ENCODE measurements at places on chromosomes 3 and 15. TPM values are rescaled to one million over a fixed set of nuclear protein-coding genes. Genes with fewer than 3 reads are reported as not detected.

Gene HIGD2B
- not detected for total RNA-seq

Gene CCDC54
- total RNA-seq = not detected

Gene IGDCC3
- not detected for total RNA-seq

Gene SLC27A2
- total RNA-seq = 9.8 TPM

Gene NEK10
- 1.1 TPM for total RNA-seq

- H3K27ac ChIP-seq = no peak overlapping the region
- no peaks in the 10 kb centered on the region for H3K27me3 ChIP-seq
- no peaks in the 10 kb centered on the region for H3K4me1 ChIP-seq
- DNase-seq = no peak
- H3K4me3 ChIP-seq = no peak overlapping the region
- H3K36me3 ChIP-seq = no peaks in the 10 kb centered on the region
Measured at GRCh38 chr15:96790004-96790403, 459.5 kb downstream of the NR2F2 start.

- H3K27ac ChIP-seq = no peak overlapping the region
- no peaks in the 10 kb centered on the region for H3K36me3 ChIP-seq
- H3K4me3 ChIP-seq = no peak overlapping the region
- H3K4me1 ChIP-seq = no peaks in the 10 kb centered on the region
- DNase-seq = no peak
- H3K27me3 ChIP-seq = no peaks in the 10 kb centered on the region
Measured at GRCh38 chr15:36301947-36302346, 277.5 kb upstream of the CDIN1 start.

- peaks cover 46% of the 10 kb centered on the region for H3K4me1 ChIP-seq
- no peak for DNase-seq
- no peaks in the 10 kb centered on the region for H3K27me3 ChIP-seq
- H3K4me3 ChIP-seq = no peak overlapping the region
Measured at GRCh38 chr3:134352031-134352671, 22.1 kb downstream of the AMOTL2 start.

DNA sequence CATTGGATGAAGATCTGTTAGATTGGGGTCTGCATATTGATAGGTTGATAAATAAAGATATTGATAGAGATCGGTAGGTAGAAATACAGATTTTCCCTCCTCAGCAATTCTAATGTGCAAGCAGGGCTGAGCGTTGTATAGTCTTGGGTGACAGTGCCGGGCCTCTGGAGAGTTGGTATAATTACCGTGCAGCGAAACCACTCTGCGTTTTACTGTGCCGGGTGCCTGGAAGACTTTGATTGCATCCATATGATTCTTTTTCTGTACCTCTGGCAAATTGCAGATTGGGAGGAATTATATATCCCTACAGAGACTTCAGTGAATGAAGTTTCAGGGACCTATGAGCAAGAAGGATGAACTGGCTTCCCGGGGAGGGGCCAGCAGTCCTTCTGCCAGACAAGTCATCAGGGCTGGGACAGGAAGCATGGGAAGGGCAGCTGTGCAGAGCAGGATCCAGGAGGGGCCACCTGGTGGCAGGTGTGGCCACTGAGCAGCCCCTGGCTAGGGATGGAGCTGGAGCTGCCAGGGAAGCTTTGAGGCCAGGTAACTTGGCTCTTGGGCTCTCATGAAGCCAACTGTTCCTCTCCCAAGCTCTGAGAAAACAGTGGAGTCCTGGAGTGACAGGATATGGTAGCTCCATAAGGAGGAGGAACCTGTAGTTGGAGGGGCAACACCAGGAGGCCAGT is 132.5 kb downstream of the APBA2 start:
- H3K27ac ChIP-seq = no peak overlapping the region
- DNase-seq = no peak
- no peaks in the 10 kb centered on the region for H3K4me1 ChIP-seq

Data from transverse colon (tissue), 4 donors.